ENCODE measurements at places on chromosomes 12 and 14.

GRCh38 chr14:35144029-35144428 lies 21.7 kb downstream of the PRORP start:
- DNase-seq, result no peak

DNA sequence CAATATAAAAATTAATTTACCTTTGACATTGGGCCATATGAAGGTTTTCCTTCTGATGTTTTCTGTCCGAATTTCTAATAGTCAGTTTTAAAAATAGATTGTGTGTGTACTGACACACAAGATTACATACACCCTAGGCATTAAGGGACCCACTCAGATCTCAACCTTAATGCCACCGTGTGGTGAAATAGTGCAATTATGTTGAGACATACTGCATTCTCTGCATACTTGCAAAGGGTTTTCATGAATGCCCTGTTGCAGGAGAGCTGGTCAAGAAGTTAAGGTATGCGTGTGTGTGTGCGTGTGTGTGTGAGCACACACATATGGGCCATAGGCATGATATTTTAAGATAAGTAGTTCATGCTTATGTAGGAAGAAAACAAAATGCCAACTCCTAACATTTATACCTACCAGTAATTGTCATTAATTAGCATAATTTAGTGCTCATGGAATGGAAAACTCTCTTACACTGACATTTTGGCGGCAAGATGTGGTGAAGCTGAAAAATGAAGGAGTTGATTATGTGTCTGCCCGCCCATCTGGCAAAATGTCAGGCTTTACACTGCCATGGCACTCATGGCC lies 58.8 kb downstream of the PIK3C2G start:
- DNase-seq, result no peak

DNA sequence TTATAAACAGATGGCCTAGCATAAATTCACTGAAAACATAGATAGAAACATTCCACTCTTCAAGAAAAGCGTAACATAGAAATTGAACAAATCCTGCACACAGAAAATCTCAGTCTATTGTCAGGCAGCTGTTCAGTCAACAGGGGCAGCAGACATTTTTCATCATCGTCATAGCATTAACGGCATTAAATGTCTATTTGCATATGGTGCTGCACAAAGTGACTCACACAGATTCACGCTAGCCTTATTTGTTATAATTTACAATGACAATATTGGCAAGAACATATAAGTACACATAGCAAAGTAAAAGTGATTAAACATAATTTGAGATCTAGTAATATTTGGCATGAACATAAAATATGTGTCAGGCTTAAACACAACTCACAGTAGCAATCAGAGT lies 95.7 kb downstream of the CEP128 start:
- DNase-seq, result no peak

DNA sequence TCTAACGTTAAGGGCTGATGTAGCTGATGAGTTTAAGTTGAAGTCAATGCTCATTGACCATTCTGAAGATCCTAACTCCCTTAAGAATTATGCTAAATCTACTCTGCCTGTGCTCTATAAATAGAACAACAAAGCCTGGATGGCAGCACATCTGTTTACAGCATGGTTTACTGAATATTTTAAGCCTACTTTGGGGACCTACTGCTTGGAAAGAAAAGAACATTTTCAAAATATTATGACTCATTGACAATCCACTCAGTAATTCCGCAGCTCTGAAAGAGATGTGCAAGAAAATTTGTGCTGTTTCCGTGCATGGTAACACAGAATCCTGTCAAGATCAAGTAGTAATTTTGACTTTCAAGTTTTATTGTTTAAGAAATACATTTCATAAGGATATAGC lies 35.0 kb upstream of the NAV3 start:
- DNase-seq, result no peak

- DNase-seq, result no peak
Measured at GRCh38 chr12:98483621-98484503, 31.5 kb upstream of the TMPO start.

GRCh38 chr12:45269412-45269751 lies 53.5 kb downstream of the ANO6 start:
- DNase-seq, result peak; percentile 61

GRCh38 chr12:109775172-109775881 lies 57.9 kb downstream of the TRPV4 start:
- DNase-seq, result peak; percentile 6

DNA sequence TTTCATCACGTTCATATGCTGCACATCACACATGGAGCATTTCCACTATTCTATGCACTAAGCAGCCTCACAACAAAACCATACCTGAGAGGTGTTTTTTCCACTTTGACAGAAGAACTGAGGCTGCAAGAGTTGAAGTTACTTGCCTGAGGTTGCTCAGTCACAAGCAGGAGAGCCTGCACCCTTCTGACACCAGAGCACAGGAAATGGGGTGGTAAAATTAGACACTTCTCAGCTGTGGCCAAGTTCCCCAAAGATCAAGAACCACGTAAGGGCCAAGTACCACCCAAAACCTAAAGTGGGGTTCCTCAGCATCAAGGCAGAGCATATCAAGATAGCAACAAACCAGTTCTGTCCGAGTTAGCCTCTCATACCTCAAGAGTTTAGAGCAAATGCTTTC lies 185.8 kb downstream of the CAPZA3 start:
- no peak for DNase-seq

DNA sequence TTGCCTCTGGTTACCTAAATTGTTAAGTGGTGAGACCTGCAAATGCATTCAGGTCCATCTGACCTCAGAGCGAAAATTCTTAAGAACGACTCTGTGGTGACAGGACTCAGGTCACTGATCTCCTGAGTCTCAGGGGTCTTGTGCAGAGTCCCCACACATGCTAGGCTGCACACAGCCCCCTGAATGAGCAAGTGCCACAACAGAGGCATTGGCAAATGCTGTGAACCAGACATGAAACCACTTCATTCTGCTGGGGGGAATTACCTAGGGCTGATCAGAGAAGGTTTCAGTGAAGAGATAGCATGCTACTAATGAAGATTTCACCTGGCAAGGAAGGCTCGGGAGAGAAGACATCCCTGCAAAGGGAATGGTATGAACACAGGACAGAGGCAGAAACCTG lies 281.6 kb downstream of the ITPR2 start:
- no peak for DNase-seq

DNA sequence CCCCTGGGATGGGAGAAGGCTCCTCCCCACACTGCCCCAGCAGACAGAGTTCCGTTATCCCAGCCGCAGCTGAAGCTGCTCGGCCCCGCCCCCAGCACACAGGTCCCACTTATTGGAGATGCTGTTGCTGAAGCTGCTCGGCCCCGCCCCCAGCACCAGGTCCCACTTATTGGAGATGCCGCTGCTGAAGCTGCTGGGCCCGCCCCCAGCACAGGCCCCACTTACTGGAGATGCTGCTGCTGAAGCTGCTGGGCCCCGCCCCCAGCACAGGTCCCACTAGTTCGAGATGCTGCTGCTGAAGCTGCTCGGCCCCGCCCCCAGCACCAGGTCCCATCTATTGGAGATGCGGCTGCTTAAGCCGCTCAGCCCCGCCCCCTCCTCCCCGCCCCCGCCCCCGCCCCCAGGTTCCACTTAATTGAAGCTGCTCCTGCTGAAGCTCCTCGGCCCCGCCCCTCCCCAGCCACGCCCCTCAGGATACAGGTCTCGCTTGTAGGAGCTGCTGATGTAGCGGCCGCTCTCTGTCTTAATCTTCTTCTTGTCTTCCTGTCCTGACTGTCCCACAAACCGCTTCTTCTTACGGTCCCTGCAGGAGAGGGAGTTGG lies 12.0 kb downstream of the CFAP73 start:
- no peak for DNase-seq

DNA sequence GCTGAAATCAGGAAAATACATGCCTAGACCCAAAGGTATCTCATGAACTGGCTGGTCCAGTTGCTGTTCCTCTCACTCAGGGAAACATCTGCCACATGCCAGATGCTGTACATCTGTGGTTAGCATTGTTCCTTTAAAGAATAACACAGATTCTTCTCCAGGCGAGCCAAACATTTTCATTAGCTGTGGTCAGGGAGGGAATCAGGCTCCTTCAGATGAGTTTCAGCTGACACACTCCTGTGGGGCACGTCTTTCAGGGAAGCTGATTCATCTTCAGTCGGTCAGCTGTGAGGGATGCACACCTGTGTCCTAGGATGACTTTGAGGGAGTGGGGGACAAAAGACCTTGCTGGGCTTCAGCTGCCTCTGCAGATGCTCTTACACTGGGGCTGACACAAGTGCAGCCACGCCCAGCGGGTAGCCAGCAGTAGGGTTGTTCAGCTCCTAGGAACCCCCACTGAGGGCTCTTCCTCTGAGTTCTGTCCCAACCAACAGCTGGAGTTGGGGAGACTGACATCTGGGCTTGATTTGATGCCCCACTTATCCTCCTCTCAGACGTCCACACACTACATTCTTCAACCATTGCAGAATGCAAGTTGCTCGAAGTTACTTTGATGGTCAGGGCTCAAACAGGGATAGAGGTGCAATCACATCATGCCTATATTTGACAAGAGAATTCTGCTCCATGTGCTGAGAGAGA lies 155.0 kb downstream of the NUAK1 start:
- DNase-seq, result no peak

DNA sequence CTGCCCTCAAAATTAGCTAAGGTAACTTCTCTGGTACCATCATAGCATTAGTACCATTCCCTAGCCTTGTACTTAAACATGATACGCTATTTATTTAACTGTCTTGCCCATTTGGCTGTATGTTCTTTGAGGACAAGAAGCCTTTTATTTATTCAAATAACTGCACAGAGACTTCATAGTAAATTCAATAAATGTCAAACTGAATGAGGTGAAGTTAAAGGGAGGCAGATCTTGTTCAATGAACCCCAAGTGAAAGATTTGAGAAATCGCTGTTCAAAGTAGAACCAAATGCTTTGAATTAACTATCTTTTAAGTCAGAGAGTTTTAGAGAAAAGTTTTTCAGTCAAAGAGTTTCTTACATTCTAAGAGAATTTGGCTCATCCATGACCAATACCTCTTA lies 203.6 kb downstream of the GXYLT1 start:
- DNase-seq, result no peak

- peak; percentile 62 for DNase-seq
Measured at GRCh38 chr12:10211940-10212738, 538 bp upstream of the GABARAPL1 start.

- DNase-seq, result no peak
Measured at GRCh38 chr14:103137689-103138300, 14.5 kb downstream of the TNFAIP2 start.

DNA sequence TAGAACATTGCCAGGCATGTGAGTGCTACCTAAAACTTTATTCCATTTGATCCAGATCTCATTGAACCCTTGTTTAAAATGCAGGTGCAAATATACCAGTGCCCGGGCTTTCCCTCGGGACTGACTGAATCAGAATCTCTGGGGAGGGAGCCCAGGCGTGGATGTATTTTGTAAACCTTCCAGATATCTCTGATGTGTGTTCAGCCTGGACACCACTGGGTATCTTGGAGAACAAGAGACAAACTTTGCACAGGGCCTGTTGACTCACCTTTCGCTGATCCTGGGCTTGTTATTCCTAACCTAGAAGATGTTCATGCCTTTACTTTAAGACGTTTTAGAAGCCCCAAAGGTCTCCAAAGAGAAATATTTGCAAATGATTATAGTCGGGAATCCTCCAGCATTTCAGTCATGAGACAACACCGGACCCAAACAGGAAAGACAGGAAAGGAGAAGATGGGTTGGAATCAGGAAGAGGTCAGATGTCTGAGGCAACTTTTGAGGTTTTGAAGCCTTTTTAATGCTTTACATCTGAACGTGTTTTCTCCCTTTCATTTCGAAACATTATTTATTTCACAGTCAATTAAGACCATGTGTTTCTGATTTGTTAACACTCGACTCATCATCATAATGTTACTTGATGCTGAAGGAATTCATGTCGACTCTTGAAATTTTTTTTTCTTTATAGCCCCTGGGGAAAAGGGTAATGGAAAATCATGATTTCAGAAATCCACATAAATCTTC lies 118.6 kb downstream of the PLXNC1 start:
- no peak for DNase-seq

GRCh38 chr12:4486980-4487379 lies 41.4 kb upstream of the FGF6 start:
- DNase-seq, result no peak

GRCh38 chr12:116665666-116666304 lies 72.1 kb downstream of the SPRING1 start:
- no peak for DNase-seq

- no peak for DNase-seq
Measured at GRCh38 chr12:117692512-117692911, 276.3 kb downstream of the KSR2 start.

GRCh38 chr14:94379291-94380224 lies 8.8 kb downstream of the SERPINA1 start:
- DNase-seq, result no peak

DNA sequence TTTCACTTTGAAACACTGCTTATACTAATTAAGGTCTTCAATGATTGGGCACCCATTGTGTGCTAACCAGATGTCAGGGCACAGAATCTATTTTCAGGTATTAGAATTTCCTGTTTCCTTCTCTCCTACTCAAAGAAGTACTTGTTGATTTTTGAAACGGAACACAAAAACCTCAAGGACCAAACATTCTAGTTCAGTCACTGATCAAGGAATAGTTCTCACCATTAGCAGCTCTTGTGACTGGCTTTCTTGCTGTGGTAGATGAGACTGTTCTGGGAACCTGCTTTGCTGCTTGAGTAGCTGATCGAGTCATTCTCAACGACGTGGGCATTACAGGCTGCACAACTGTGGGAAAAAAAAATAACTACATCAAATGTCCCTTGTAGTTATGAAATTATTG lies 11.0 kb downstream of the DLGAP5 start:
- DNase-seq, result peak; percentile 87

DNA sequence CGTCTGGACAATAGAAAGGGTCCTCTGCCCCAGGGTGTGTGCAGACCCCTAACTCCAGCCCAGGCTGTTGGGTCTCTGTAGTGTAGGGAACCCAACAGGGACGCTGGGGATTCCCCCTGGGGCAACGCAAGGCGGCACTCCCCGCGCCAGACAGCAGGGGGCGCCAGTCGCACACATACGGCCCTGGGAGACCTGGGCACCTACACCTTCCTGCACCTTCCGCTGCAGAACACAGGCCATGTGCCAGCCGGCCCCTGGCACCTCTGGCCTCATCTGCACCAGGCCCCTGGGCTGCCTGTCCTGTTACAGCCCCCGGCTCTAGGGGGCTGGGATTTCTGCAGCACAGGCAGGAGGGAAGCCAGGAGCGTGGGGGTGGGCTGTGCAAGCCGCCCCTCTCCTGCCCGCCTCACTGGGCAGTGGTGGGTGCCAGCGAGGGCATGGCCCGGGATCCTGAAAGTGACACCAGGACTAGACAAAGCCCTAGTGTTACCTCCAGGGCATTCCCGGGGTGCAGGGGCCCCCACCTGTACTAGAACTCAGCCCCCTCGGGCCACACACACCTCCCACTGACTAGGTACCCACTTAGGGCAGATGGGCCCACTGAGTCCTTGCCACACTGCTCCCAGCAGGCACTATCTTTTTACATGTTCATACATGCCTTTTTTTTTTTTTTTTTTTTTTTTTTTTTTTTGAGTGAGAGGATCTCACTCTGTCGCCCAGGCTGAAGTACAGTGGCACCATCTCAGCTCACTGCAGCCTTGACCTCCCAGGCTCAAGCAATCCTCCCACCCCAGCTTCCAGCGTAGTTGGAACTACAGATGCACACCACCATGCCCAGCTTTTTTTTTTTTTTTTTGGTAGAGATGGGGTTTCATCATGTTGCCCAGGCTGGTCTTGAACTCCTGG lies 37.5 kb downstream of the CCNK start:
- DNase-seq, result peak; percentile 55

- DNase-seq, result no peak
Measured at GRCh38 chr12:69497308-69498026, 27.3 kb downstream of the FRS2 start.

All from DMS79 (cell line).